ENCODE measurements at places on chromosomes 1 and 21.

GRCh38 chr21:33950431-33951079 lies 35.0 kb upstream of the ATP5PO start:
- peak; percentile 37 for DNase-seq

DNA sequence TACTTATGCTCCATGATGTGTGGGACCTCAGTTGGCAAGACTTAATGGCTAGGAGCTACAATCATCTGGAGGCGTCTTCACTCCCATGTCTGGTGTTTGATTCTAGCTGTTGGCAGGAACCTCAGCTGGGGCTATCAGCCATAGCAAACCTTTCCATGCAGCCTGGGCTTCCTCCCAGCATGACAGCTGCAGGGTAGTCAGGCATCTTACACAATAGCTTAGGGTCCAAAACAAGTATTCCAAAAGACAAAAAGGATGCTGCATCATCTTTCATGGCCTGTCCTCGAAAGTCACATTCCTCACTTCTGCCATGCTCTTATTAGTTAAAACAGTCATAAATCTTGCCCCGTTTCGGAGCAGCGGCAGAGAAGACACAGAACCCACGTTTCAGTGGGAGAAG lies 90.9 kb downstream of the LRRC8C start:
- DNase-seq, result no peak

DNA sequence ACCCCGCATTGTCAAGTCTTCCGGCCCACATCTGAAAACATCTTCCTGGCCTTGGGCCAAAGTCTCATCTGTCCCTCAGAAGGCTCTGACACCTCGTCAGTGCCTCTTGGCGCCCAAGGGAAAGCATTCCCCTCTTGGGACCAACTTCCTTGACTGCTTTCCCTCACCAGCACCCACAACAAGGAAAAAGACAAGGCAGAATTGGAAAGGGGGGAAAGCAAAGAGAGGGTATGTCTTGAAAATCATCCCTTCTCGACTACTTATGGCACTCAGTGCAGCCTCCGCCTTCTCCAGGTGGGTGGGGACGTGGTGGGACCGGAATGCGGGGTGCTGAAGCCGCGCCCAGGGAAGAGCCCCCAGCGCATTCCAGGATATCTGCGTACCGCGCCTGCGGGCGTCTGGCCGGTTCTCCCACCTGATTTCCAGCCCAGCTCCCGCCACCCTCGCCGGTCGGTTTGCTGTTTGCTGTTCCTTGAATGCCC lies 554 bp upstream of the SLC39A1 start:
- DNase-seq, result no peak

DNA sequence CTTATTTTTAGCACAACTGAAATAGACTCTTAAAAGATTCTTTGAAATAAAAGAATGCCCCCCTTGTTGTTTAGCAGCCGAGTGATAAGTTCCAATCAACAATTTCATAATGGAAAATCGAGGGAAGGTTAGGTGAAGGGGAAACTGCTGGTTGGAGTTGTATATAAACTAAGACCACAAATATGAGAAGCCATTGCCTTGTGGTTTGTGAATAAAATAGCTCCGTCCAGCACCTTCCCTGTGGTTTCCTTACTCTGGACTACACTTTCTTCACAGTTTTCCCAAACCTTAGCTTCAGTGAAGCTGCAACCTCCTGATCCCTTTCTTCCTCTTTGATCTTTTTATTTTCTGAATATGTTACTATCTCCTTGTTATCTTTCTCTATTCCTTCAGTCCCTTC lies 6.7 kb upstream of the RAB3GAP2 start:
- DNase-seq, result no peak

GRCh38 chr1:181103399-181103798 lies 14.9 kb downstream of the IER5 start:
- DNase-seq, result no peak

- DNase-seq, result no peak
These were observed 18.5 kb upstream of the SAMD11 start for GRCh38 chr1:905071-905749.

GRCh38 chr1:117433943-117434342 lies 66.7 kb downstream of the MAN1A2 start:
- DNase-seq, result no peak

- no peak for DNase-seq
These were observed 13.5 kb downstream of the SLC37A1 start for GRCh38 chr21:42527127-42527488.

DNA sequence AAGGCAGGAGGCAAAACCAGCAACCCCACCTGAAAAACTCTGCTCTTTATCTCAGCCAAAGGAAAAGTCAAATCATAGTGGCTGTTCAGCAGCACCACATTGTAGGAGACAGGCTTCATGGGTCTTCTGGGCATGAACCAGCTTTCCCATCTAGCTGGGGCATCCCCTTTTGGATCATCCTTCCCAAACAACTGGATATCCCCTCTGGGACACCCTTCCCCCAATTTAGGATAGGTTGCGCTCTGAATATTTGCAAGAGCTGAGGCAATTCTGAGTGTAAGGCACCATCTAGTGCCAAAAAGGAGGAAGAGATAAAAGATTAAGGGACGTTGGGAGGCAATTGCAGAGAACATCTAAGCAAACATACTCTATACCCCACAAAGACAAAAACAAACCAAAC lies 295.8 kb downstream of the MATN1 start:
- peak; percentile 6 for DNase-seq

- DNase-seq, result no peak
These were observed 269.3 kb downstream of the PCP4 start for GRCh38 chr21:40136571-40136970.

DNA sequence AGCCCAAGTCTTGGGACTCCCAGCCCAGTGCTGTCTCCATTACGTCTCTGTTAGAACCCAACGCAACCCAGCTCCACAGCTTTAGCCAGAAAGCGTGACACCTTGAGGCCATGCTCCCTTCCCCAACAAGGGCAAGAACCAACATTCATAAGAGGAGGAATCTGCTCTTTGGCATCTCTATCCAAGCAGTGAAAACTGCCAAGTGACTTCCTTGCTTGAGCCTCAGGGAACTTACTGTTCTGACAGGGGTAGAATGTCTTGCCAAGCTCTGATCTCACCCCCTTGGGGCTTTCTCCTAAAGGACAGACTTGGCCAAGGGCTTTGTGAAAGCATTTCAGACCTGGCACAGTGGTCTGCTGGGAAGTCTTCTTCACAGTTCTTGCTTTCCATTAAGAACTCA lies 56.6 kb downstream of the SYT6 start:
- DNase-seq, result no peak

GRCh38 chr1:96364576-96364975 lies 357.0 kb upstream of the PTBP2 start:
- DNase-seq, result no peak

GRCh38 chr1:207519505-207520399 lies 23.8 kb downstream of the CR1 start:
- no peak for DNase-seq

DNA sequence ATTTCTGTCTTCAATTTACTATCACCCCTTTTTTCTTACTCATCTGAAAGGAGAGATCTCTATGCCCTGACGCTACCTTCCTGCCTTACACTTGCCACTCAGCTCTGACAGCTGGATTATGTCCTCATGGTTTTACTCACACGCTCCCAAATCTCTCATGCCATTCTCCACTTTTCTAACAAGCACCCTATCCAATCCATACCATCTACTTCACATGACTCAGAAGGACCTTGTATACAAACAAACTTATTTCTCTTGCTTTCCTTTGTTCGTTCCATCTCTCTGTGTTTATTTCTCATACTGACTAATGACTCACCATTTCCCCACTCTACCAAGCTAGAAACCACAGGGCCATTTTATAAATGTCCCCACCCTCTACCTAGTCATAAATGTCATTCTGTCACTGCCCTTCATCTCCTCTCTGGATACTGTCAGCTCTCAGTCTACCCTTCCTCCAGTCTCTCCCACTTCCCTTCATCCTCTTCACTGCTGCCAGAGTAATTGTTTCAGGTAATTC lies 87.3 kb downstream of the USP24 start:
- DNase-seq, result no peak

DNA sequence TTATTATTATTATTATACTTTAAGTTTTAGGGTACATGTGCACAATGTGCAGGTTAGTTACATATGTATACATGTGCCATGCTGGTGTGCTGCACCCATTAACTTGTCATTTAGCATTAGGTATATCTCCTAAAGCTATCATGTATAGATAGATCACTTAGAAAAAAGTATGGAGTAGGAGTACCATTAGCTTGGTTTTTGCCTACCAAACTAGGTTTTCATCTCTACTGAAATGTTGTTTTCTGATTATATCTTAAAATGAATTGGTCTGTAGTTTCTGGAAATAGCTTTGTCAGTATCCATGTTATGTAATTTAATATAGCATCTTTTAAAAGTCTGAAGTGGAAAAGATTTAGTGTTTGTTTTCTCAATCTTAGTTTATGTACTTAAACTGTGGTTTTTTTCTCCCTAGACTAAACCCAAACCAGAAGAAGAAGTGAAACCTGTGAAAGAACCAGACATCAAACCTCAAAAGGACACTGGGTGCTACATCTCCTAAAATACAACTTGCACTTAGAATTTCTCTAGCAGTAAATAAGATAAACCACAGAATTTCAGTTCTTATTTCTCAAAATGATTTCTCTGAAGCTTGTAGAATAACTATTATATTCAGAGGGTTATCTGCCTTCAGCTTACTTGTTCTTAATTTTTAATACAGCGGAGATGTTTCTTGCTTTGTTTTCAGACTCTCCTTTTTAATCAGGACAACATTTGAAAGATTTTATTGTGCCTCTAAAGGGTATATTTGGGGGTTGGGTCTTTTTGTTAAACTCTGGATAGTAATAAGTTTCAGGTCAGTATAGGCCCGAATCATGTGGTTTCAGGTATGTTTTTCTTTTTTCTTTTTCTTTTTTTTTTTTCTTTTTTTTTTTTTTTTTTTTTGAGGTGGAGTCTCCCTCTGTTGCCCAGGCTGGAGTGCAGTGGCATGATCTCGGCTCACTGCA lies 4.5 kb upstream of the FAM177B start:
- DNase-seq, result no peak

DNA sequence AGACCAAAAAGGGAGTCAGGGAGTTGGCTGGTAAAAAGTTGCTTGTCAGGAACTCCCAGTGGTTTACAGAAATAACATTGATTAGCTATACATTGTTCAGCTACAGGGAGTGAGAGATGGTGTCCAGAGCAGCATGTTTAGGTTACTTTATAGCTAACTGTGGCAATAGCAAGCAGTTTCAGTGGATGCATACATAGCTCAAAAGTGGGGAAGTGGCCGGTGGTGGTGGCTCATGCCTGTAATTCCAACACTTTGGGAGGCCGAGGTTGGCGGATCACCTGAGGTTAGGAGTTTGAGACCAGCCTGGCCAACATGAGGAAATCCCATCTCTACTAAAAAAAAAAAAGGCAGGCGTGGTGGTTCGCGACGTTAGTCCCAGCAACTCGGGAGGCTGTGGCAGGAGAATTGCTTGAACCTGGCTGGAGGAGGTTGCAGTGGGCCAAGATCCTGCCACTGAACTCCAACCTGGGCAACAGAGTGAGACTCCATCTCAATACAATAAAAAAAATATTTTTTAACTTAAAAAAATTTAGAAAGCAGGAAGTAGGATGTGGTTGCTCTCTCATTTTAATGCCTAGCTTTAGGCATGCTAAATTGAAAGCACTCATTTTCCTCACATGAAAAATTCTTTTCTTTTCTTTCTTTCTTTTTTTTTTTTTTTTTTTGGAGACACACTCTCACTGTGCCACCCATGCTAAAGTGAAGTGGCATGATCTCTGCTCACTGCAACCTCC lies 109.7 kb downstream of the PPIAL4G start:
- DNase-seq, result no peak

DNA sequence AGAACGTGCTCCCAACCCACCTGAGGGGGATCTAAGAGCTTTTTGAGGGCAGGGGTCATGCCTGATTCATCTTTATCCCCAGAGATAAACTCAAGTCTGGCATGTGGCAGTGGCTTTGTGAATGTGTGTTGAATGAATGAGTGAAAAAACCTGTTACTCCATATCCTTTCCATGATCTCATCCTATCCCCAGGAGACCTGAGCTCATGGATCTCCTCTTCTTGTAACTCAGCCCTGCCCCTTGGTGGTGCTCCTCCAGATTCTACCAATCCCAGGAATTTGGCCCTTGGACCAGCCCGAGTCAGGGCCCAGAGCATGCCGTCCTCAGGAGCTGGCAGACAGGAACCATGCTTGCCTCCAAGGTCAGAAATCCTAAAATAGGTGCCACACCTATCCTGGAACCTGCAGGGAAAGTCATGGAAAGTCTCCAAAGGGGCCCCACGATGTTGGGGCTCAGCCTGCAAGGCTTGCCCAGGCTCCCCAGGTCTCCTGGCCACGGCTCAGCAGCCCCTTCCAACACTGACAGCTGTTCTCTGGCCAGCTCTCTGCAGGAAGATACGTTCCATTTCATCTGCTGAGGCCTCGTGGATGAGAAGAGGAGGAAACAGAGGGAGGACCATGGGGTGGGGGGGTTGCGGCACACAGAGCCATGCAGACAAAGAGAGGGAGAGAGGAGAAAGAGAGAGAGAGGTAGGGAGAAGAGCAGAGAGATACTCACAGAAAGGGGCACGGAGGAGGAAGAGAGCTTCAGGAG lies 214.6 kb downstream of the TRABD2B start:
- no peak for DNase-seq

- DNase-seq, result no peak
These were observed 11.2 kb upstream of the AK2 start for GRCh38 chr1:33047839-33048305.

GRCh38 chr1:115452600-115453329 lies 114.7 kb upstream of the NGF start:
- no peak for DNase-seq

DNA sequence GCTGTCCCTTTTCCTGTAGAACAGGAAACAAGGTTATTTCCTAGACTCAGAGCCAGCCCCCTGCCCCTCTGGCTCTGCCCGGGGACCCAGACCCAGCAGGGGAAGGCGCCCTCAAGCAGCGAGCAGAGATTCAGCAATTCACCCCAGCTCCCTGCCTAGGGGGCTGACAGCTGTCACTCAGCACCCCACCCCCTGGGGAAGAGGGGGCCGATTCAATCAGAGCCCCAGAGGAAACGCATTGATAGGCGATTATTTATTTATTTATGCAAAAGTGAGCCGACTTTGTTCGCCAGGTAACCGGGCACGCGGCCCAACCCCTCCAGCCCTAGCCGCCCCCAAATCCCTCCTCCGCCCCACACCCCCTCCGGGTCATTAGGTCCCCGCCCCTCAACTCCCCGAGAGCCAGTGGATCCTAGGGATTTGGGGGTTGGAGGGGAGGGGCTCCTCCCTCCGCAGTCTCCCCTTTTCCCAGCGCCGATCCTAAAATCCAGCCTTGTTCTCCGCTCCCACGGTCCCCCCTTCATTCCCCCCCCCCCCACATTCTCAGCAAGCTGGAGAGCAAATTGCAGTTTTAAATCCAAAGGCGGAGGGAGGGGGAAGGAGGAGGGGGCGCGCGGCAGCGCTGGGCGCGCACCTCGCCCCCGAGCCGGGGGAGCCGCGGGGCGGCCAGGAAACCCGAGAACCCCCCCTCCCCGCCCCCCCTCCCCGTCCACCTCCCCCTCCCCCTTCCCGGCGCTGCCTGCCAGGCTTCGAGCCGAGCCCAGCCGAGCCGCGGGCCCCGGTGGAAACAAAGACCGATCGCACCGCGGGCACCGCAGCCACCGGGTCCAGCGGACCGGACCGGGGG lies 1.3 kb downstream of the AHDC1 start:
- DNase-seq, result no peak

- DNase-seq, result peak; percentile 49
These were observed 137.2 kb downstream of the DHRS3 start for GRCh38 chr1:12480748-12481362.
